ENCODE measurements at places on chromosomes 1 and 21. TPM values are rescaled to one million over a fixed set of nuclear protein-coding genes. Genes with fewer than 3 reads are reported as not detected.

The DENND2C gene
- 0.83 TPM for total RNA-seq

The LY9 gene
- total RNA-seq = 49.9 TPM

The TMEM51 gene
- total RNA-seq = not detected

- no peak for DNase-seq
- H3K4me1 ChIP-seq = peaks cover 7% of the 10 kb centered on the region
- H3K36me3 ChIP-seq = no peaks in the 10 kb centered on the region
Measured at GRCh38 chr21:42508371-42508770, 5.3 kb upstream of the SLC37A1 start.

DNA sequence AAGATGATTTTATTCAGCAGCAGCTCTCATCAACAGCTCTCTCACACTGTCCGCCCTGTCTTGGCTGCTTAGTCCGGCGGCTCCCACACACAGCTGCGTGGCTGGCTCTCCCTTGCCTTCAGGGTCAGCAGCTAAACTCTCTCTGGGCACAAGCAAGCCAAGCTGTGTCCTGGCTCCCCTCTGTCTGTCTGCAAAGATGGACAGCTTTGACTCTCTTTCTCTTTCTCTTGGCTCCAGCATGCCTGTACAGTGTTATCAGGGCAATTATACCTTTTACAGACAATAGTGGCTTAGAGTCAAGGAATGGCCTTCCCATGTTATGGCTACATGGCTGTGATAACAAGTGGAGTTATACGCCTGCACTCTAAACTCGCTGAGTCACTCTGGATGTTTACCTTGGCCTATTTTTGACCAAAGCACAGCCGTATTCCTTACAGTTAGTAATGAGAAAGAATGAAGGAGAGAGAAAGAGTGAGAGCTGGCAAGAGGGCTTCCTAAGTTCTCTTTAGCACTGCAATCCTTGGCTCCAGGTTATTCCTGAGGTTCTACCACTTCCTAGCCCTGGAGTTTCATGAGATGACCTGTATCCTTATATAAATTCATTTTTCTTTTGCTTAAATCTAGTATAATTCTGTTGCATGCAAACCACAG lies 59.9 kb upstream of the ZSWIM5 start:
- no peaks in the 10 kb centered on the region for H3K4me1 ChIP-seq
- H3K4me3 ChIP-seq = no peak overlapping the region
- no peaks in the 10 kb centered on the region for H3K36me3 ChIP-seq
- no peak overlapping the region for H3K27ac ChIP-seq
- H3K27me3 ChIP-seq = no peaks in the 10 kb centered on the region

DNA sequence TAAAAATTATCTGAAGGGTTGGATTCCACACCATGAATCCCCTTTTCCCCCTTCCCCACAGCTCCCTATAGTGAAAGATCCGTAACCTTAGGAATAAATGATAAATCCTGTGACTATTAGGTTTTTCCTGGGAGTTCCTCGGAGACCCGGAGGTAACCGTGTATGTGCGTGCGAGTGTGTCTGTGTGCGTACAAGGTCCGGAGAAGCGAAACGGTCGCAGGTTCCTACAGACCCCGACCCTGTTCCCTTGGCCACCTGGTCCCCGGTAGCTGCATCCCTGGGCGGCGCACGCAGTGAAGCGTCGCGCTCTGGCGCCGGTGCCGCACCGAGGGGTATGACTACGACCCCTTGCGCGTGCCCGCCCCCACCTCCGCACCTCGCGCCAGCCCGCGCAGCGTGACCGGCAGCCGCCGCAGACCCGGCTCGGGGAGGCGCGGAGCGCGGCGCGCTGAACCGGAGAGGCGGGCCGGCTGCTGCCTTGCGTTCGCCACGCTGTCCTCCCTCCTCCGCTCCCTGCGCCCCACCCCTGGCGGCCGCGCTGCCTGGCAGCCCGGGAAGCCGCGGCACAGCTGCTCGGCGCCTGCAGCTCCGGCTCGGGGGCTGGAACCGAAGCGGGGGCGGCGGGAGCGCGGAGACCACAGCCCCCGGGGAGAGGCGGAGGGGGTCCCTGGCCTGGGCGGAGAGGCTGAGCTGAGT lies at the start of gene AK5:
TSS of gene AK5 (plus strand) at position 529 of the 696 bp plus-strand sequence. CDS start 295 bp downstream, outside the sequence.
- peak; percentile 27 for DNase-seq
- H3K27me3 ChIP-seq = peaks cover 37% of the 10 kb centered on the region
- no peak within 1 kb of the TSS for H3K27ac ChIP-seq
- H3K36me3 ChIP-seq = no peaks in the 10 kb centered on the region

DNA sequence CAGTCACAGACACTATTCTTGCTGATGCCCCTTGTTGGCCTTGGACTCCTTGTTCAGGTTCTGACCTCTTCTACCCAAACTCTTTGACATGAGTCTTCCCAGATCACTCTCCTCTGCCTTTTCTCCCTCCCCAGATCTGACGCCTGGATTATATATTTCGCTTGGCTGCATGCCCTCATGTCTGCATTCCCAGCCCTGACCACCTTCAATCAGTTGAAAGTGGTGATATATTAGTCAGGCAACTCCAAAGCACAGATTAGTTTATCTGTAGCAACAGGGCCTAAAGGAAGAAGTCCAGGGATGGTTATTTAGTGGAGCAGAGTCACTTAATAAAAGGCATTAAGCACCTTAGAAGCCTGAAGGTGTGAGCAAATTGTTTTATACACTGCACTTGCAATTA lies 110.0 kb upstream of the GUCA2B start:
- H3K36me3 ChIP-seq = no peaks in the 10 kb centered on the region
- H3K4me1 ChIP-seq = no peaks in the 10 kb centered on the region
- H3K27me3 ChIP-seq = peaks cover 3% of the 10 kb centered on the region
- no peak overlapping the region for H3K27ac ChIP-seq

- DNase-seq = no peak
- H3K4me1 ChIP-seq = peaks cover 8% of the 10 kb centered on the region
- peak overlapping the region; percentile 19 for H3K27ac ChIP-seq
- peaks cover 37% of the 10 kb centered on the region for H3K36me3 ChIP-seq
- H3K4me3 ChIP-seq = no peak overlapping the region
Measured at GRCh38 chr1:118982821-118983557, 5.2 kb downstream of the TBX15 start.

DNA sequence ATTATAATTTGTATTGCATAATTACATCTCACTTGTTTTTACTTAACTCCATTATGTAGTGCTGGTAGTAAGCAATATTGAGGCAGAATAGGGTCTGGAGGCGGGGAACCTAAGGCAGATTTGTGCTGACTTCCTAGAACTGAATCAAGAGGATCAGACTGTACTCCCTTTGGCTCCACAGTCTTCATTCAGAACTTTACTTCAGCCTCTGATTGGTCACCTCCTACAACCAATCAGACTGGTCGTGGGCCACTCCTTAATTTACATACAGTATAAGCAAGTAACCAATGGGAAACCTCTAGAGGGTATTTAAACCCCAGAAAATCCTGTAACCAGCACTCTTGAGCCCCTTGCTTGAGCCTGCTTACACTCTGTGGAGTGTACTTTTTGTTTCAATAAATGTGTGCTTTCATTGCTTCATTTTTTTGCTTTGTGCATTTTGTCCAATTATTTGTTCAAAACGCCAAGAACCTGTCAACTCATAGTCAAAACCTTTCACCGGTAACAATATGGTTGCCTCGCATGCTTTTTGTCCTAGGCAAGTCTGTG lies 31.6 kb downstream of the ZBTB8OS start:
- peaks cover 33% of the 10 kb centered on the region for H3K36me3 ChIP-seq
- no peak for DNase-seq
- peaks cover 24% of the 10 kb centered on the region for H3K4me1 ChIP-seq
- H3K27ac ChIP-seq = no peak overlapping the region
- H3K4me3 ChIP-seq = no peak overlapping the region

- peak overlapping the region; percentile 98 for H3K27ac ChIP-seq
- H3K27me3 ChIP-seq = no peaks in the 10 kb centered on the region
- H3K4me3 ChIP-seq = peak overlapping the region; percentile 94
- H3K36me3 ChIP-seq = peaks cover 30% of the 10 kb centered on the region
- peak; percentile 69 for DNase-seq
Measured at GRCh38 chr21:44926331-44927101, 5.8 kb upstream of the ITGB2 start.

DNA sequence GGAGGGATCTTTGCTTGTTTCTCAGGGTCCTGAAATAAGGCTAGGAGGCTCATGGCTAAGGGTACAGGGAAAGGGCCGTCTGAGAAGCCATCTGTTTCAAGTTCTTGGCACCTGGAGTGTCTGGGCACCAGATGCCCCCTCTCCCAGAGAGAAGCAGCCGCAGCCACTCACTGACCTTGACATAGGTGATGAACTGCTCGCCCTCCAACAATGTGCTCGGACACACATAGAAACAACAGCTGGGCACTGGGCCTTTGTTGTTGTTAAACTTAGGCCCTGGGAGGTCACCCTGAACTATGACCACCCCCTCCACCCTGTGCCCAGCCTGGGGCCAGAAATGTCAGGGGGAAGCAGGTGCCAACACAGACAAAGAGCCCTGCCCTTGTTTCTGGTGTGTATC lies 9.2 kb upstream of the TNNI1 start:
- peaks cover 14% of the 10 kb centered on the region for H3K27me3 ChIP-seq
- H3K36me3 ChIP-seq = no peaks in the 10 kb centered on the region
- H3K4me3 ChIP-seq = no peak overlapping the region
- no peak overlapping the region for H3K27ac ChIP-seq

Measured in activated CD4-positive, alpha-beta memory T cell treated with anti-CD3 and anti-CD28 coated beads, Interleukin-2, amount 10 ng/mL, durations not matched to agents 7 days and 5 days (primary cell).